ENCODE measurements at places on chromosomes 5 and 9.

- DNase-seq: no peak
Observed at GRCh38 chr5:135238622-135239452, 160.2 kb downstream of the MACROH2A1 start.

- no peak for DNase-seq
Observed at GRCh38 chr5:163089926-163090325, 347.5 kb upstream of the CCNG1 start.

GRCh38 chr9:108316066-108316465 lies 539.7 kb downstream of the ACTL7B start:
- no peak for DNase-seq

GRCh38 chr9:97633859-97634490 lies 354 bp downstream of the NCBP1 start:
- no peak for DNase-seq

DNA sequence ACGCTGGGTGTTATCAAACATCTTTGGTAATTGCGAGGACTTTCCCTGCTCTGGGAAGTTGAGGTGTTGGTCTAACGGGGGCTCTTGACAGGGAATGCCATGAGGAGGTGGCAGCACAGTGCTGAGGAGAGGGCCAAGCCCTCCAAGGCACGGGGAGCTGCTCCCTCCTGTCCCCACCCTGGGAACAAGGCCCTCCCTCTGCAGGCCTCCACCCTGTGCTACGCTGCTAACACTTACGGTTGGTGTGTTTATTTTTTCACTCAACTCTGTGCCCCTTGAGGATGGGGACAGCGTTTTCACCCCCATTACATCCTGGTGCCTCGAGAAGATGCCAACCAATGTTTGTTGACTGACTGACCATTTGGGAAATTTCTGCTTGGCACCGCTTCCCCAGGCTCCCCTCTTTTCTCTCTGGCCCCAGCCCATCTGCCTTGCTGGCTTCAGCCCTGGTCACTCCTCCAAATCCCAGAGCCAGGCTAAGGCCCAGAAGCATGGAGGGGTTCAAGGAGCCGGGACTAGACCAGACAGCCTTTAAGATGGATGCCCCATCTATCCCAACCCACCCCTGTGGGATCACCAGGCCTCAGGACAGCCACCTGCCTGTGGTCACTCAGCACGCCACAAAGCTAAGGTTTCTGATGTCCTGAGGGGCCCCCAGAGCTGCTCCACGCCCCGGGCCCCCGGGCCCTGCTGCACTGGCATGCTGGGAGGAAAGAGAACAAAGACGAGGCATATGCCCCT lies 125.7 kb downstream of the BARX1 start:
- DNase-seq: no peak

DNA sequence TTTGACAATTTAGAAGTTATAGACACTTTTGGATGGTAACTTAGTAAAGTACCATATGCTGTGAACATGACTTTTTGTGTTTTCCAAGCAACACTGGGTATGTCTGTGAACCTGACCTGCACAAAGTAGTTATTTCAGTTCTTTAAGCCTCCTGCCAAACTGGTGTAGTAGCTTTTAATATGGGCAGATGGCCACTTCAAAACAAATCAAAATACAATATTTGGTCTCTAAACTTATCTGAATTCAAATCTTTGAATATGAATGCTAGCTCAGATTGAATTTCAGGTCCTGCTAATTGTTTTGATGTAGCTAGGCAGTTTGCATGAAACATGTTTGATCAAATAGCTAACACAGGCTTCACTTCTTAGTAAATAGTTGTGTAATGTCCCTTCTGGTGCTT lies 1176.7 kb upstream of the CDH9 start:
- DNase-seq: no peak

DNA sequence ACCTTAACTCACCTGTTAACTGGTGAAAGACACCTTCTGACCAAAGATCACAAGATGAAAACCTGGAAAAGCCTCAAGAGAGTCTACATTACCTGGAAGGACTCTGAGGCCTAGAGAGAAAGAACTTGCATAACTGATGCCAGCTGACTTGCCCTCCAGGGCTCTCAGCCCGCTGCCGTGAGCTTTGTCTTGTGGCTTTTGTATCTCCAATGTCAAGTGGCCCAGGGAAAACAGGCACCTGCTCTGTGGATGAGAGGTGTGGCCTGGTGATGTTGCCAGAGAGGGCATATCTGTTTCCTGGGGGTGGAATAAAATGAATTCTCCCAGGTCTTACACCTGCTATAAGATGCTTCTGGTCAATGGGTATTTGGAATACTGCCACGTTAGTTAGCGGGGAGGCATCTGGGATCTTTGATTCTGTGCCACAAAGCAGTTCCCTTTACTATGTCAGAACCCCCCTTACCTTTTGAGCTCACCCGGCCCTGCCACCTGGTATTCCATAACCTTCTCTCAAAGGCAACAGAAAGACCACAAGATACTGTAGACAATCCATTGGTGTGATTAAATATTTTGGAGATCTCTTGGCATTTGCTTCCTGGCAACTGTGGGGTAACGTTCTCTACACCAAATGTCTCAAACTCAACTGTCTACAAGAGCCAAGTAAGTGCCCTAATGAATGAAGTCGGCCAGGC lies 54.9 kb upstream of the N4BP3 start:
- DNase-seq: no peak

Measured in H4 (cell line).